HuH-7.5 (cell line): ENCODE measurements at places on chromosomes 12 and 14.

GRCh38 chr12:91954326-91954725, 191.3 kb downstream of the BTG1 start:
- DNase-seq, result no peak

DNA sequence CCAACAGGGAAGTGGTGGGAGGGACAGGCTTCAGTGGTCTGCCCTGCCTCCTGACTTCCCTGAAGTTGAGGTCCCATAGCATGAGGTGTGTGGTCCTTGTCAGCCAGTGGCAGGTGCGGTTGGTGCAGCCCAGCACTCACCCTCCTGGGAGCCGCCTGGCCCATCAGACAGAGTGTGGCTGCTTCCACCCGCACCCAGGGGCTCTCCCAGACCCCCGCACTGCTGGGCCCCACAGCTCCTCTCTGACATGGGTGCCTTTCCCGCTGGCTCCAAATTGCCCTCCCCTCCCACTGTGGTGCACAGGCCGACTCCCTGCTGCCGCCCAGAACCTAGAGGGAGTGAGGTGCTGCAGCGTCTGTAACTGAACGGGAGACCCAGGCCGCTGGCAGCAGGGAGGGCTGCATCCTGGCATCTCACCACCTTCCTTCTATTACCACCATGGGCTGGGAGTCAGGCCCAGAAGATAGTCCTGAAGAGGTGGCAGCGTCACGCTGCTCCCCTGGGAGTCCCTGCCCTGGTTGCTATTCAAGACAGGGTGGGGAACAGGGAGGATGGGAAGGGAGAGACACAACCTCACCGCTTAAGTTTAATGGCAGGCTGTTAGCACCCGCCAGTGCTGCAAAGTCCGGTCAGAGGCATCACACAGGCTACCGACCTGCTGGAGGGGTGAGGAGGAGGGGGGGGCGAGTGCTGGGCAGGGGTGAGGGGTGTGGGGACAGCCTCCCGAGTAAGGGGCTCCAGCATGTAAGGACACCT, 180.6 kb upstream of the PRMT8 start:
- no peak for DNase-seq

DNA sequence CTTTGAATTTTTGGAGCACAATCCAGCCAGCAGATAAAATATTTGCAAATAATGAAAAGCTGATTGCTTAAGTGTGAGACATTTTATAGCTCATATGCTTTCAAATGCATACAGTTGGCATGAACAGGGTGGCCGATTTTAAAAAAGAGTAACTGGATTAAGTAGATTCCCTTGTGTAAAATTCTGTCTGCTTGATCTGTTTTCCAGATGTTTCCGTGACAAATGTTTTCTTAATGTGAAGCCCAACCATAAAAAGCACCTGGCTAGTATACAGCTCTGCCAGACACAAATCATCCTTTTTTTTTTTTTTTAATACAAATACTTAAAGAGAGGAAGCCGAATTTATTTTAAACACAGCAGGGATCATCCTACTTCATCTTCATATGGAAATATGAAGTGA, 440.7 kb downstream of the CCER1 start:
- no peak for DNase-seq

- peak; percentile 83 for DNase-seq
These were observed at the start of the genes C12orf60 and WBP11 for GRCh38 chr12:14803011-14803829. TSS of gene C12orf60 (plus strand) at chr12:14803670. CDS start at chr12:14822936, 19,266 bp downstream. TSS of gene WBP11 (minus strand) at chr12:14803478. CDS start at chr12:14801383, 2,095 bp downstream.

GRCh38 chr14:73870525-73871235, 16.0 kb upstream of the ZNF410 start:
- DNase-seq, result no peak

DNA sequence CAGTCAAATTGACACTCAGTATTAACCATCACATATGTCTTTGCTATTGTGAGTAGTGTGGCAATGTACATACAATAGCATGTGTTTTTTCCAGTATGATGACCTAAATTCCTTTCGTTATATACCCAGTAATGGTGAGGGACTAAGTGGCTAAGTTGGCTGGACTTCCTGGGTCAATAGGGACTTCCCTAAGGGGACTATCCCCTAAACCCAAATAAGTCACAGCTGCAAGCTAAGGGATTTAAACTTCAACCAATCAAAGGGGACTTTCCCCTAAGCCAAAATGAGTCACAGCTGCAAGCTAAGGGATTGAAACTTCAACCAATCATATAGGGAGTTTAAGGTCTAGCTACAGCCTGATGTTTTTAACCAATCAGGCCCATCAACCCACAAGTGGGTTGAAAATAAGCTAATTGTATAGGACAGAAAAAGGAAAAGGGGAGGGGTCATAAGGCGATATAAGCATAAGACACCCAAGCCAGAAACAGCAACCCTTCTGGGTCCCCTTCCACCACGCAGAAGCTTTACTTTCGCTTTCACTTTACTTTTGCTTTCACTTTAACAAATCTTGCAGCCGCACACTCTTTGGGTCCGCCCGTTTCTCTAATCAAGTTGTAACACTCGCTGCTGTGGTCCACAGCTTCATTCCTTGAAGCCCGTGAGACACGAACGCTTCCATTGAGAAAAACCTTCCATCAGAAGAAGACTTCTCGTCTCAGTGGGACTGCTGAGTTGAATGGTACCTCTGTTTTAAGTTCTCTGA, 404.4 kb downstream of the FLRT2 start:
- no peak for DNase-seq

DNA sequence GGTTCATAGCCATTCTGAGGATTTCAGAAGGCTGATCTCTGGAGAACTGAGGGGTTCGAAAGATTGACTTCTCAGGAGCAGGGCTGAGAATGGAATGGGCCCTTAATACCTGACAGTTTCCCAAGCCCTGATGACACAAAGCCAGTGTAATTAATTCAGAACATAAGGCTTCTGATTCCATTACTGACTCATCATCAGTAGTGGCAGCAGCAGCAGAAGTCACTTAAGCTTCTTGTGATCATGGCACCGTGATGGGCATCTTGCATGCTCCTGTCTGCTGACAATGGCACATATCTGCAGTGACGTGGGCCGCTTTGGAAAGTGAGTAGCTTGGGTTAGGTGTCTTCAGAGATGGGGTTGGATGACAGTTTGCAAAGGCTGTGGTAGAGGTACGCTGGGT, 38.2 kb upstream of the GSG1 start:
- no peak for DNase-seq
